Psoas muscle (tissue), 8 donors: ENCODE measurements at places on chromosomes 13 and 19. TPM values are rescaled to one million over a fixed set of nuclear protein-coding genes. Genes with fewer than 3 reads are reported as not detected.

TTYH1 gene
- 0.63 TPM for polyA plus RNA-seq

PALM3 gene
- not detected for polyA plus RNA-seq

C5AR1 gene
- 2.3 TPM for polyA plus RNA-seq

- H3K4me3 ChIP-seq: no peak overlapping the region
- H3K4me1 ChIP-seq: peaks cover 43% of the 10 kb centered on the region
- no peak for DNase-seq
- no peak overlapping the region for H3K27ac ChIP-seq
- H3K27me3 ChIP-seq: no peaks in the 10 kb centered on the region
Measured at GRCh38 chr13:110414283-110414682, 107.2 kb downstream of the COL4A2 start.

DNA sequence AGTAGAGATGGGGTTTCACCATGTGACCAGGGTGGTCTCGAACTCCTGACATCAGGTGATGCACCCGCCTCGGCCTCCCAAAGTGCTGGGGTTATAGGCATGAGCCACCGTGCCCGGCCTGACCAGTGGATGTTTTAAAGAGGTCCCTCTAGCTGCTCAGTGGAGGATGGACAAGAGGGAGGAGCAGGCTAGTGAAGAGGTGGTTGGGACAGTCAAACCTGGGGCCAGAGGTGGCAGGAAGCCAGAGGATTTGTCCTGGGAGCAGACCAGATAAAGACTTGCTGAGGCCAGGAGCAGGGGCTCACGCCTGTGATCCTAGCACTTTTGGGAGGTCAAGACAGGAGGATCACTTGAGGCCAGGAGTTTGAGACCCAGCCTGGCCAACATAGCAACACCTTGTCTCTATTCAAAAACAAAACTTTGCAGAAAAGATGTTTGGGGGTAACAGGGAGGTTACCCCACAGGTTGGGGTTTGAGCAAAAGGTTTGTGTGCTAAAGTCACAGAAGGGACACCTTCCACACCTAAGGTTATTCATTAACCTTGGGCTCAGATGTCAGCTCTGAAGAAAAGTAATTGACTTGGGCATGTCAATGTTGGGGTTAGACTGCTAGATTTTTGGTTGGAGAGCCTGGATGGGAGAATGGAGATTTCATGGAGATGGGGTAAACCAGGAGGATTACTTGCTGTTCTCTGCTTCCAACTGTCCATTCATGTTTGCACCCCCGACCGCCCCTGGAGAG, 9.0 kb downstream of the BCAM start:
- H3K27me3 ChIP-seq: no peaks in the 10 kb centered on the region
- no peaks in the 10 kb centered on the region for H3K36me3 ChIP-seq
- H3K4me1 ChIP-seq: no peaks in the 10 kb centered on the region
- no peak overlapping the region for H3K27ac ChIP-seq

- DNase-seq: no peak
- no peaks in the 10 kb centered on the region for H3K4me1 ChIP-seq
- no peaks in the 10 kb centered on the region for H3K27me3 ChIP-seq
- no peaks in the 10 kb centered on the region for H3K36me3 ChIP-seq
- H3K27ac ChIP-seq: no peak overlapping the region
Measured at GRCh38 chr13:56700324-56700723, 440.4 kb upstream of the PRR20A start.

DNA sequence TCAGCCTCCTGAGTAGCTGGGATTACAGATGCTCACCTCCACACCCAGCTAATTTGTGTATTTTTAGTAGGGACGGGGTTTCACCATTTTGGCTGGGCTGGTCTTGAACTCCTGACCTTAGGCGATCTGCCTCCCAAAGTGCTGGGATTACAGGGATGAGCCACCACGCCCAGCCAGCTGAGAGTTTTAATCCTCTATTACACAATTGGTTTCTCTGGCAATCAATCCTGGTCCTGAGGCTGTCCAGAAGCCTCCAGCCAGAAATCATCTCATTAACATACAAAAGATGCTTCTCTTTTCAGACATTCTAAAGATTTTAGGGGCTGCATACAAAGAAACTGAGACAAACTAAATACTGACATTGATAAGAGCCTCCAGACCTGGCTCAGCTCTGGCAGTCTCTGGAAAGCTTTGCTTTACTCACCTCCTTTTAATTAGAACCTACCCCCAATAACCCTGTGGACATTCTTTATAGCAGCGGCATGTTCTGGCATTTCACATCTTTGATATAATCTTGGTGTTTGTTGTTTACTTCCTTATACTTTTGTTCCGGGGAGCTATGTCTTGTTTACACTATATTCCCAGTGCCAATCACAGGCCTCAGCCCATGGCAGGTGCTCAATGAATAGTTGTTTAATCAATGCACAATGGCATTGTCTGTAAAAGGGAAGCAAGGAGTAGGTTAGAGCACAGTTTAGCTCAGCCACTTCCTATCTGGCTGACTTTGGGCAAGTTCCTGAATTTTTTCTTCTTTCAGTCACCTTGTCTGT, 4.1 kb upstream of the ZNF724 start:
- H3K27me3 ChIP-seq: no peaks in the 10 kb centered on the region
- peaks cover 2% of the 10 kb centered on the region for H3K36me3 ChIP-seq
- no peak for DNase-seq
